ENCODE measurements at places on chromosomes 4 and X.

- DNase-seq = no peak
Measured at GRCh38 chr4:189374176-189374575, 566.5 kb upstream of the FRG1 start.

DNA sequence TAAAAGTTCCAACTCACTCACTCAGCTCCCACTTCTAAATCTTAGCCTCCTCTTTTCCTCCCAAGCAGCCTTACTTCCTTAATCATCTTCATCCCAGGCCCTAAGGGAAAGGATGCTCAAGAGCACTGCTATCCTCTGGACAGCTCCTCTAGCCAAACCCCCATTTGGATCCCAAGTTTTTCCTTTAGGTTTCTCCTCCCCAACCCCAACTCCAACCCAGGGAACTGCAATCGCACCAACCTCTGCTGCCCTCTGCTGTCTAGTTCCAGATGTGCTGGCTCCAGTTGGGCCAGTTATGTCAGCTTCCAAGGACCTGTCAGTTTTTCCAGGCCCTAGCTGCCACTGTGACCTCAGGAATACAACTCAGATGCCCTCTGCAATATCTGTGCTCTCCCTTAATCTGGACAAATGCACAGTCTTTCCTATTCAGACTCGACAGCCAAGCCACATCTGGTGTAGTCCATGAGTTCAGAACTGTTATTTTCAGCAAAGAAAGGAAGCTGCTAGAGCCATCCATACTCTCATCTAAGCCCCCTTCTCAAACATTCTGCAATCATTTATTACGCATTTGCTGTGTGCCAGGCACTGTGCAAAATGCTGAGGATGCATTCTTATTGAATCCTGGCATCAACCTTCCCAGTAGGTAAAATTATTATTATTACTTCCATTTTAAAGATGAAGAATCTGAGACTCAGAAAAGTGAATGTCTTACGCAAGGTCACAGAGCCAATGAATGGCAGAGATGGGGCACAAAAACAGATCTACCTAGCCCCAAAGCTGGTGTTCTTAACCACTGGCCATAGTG lies 12.3 kb upstream of the XPNPEP2 start:
- no peak for DNase-seq

DNA sequence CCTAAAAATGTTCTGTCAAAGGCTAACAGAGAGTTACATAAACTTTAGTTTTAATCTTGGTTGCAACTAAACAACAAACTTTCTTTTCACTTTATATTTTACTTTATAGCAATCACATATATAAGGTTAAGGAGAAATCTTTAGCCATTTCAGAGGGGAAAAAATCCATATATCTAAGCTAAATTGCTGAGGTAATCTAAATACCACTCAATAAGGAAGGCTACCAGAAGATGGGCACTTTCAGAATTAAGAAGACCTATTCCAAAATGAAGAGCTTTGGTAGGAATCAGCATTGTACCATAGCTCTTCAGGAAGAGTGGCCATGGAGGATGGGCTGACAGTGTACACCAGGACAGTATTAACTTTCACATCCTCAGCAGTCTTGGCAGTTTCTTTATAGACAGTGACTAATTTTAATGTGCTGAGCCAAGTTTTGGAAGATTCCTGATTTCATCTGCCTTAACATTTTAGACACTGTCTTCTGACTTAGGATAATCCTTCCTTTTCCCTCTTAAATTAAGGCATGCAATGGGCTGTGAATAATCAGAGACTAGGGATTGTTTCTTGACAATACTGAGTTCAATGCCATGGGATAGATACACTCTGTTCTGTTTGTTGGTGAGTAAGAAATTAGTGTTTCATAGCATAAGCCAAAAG lies 7.1 kb downstream of the FAT4 start:
- DNase-seq = no peak

GRCh38 chr4:175386776-175387507 lies 425.1 kb downstream of the GPM6A start:
- no peak for DNase-seq

DNA sequence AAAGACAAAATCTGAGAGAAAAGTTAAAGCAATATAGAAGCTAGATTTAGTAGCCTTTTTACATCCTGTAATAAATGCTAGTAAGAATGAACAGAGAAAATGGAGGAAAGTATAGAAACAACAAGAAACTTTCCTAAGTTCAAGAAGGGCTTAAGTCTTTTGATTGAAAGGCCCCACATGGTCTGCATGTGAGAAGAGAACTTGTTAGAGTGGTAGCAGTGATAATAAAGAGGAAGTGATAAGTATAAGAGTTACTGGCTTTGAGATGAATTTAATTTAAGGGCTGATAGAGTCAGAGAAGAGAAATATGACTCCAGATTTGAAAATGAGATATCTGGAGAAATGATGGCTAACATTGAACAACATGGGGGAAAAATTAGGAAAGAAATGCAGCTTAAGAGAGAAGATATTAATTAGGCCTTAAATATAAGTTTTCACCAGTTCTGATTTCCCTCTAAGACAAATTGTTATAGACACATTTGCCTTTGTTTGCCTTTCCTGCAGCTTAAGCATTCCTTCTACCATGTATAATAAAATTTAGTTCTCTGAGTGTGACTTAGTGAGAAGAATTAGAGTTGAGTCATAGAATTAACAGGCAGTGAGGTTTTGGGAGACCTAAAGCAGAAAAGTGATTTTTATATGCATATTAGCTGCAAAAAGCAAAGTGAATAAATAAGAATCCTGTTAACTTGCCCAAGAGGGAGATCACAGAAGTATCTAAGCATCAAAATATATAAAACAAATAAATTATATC lies 18.4 kb downstream of the ZFX start:
- DNase-seq = no peak

GRCh38 chr4:54215379-54216077 lies 13.6 kb upstream of the PDGFRA start:
- no peak for DNase-seq

GRCh38 chr4:36208893-36209473 lies 35.3 kb downstream of the ARAP2 start:
- DNase-seq = no peak

DNA sequence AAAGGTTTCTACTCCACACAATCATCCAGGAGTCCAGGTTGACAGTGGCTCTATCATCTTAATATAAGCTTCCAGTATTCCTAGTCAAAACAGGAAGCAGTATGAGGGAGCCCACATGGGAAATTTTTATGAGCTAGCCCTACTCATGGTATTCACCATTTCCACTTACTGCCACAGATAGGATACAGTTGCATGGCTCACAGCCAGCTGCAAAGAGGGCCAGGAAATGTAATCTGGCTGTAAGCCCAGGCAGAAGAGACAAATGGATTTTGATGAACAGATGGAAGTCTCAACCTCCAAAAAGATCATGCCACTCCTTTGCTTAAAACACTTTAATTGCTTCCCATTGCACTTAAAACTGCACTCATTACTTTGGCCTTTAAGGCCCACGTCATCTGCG lies 150.6 kb downstream of the ADAMTS3 start:
- no peak for DNase-seq

DNA sequence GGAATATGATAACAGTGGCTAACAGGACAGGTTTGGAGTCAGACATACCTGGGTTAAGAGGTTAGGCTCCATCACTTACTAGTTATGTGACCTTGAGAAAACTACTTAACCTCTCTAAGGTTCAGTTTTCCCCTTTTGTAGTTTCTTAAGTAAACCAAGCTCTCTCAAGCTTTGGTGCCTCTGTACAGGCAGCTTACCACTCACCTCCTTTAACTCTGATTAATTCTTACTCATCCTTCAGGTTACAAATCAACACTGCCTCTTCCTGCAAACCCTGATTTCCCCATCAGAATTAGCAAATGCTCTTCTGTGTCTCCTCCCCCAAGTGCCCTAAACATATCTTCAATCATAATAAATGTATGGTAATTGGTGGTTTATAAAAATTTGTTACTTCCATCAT lies 3.5 kb upstream of the SERTM2 start:
- no peak for DNase-seq

- no peak for DNase-seq
Measured at GRCh38 chr4:56686537-56687231, 5.6 kb upstream of the HOPX start.

DNA sequence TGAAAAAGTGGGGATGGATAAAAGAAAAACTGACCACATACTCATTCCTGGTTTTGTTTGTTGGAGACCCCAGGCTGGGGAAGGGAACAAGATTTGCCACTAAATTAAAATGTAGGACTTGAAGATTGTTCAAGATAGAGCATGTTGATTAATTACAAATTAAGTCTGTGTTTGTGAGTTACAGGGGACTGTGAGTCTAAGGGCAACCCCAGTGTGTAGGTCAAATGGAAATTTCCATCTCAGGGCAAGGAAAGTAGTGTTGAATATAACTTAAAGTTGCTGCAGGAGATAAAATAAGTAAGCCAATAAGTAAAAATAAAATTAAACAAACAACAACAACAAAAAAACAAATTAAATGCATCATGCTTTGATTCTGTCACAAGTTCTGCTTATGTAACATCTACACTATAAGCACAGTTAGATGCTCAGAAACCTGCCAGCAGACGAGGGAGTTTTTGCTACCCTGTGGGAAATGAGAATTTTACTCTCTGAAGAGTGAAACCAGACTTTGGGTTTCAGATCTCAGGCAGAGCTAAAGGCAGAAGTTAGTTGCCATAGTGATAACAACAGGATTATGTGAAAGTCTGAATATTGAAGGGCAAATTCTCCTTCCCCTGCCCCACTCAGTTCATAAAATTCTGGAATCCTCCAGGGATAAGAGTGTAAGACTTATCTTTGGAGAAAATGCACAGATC lies 352.3 kb downstream of the GRXCR1 start:
- DNase-seq = no peak

GRCh38 chrX:101595739-101596419 lies 21.9 kb downstream of the ARMCX6 start:
- DNase-seq = no peak

GRCh38 chrX:151985531-151985930 lies 11.1 kb upstream of the GABRE start:
- DNase-seq = no peak

- no peak for DNase-seq
Measured at GRCh38 chr4:1200425-1201035, 28.1 kb upstream of the SPON2 start.

DNA sequence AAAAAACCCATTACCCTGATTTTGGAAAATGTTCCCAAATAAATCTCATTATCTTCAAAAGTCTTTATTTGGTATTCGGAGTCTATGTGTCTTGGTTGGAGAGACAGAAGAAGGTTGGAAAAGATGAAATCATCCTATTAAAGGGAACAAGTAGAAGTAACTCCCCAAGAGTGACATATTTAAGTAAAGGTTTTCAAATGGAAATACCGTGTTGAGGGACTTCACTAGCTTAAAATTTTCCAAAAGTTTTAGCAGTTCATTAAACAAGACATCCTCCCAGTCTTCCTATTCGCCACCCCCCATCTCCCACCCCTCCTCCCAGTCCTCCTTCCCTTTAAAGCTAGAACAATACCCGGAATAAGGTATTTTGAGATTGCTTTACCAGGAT lies 62.7 kb upstream of the CCDC160 start:
- DNase-seq = no peak

- DNase-seq = no peak
Measured at GRCh38 chr4:105148356-105148755, 1.7 kb downstream of the TET2 start.

- no peak for DNase-seq
Measured at GRCh38 chr4:57492251-57492878, 382.2 kb upstream of the IGFBP7 start.

DNA sequence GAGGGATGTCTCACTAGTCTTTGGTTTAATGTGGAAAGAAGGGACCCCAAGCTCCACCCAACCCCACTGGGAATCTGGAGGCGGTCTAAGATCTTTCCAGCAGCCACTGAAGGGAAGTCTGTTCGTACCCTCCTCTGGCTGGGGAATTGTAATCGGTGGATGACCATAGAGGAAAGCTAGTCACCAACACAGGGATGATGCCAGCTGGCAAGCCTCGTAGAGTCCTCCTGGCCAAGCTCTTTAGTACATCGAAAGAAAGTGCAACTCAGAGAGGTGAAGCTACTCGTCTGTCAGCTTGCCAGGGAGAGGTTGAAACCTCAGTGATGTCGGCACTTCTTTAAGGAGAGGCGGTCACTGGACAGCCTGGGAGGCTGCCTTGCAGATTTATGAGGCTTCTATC lies 58.7 kb downstream of the MAMLD1 start:
- DNase-seq = no peak

GRCh38 chr4:110508827-110509710 lies 33.1 kb downstream of the ENPEP start:
- DNase-seq = no peak
